Left ventricle myocardium inferior (tissue), 1 donor: ENCODE measurements at places on chromosomes 5 and 9.

- H3K36me3 ChIP-seq: no peaks in the 10 kb centered on the region
- H3K4me3 ChIP-seq: no peak overlapping the region
- H3K27ac ChIP-seq: no peak overlapping the region
- H3K27me3 ChIP-seq: peaks cover 8% of the 10 kb centered on the region
Measured at GRCh38 chr5:169647566-169647965, 10.5 kb downstream of the DOCK2 start.

DNA sequence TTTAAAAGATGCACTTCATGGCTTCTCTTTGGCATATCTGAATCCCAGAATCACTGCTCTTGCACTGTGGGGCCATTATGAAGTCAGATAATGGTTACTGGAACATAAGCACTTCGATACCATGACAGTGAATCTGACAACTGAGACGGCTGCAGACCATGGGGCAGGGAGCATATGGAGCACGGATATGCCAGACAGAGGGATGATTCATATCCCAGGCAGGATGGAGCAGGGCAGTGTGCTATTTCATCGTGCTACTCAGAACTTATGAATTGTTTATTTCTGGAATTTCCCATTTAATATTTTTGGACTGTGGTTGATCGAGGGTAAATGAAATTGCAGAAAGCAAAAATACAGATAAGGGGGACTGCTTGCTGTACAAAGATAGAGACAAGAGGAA, 145.0 kb downstream of the EGFLAM start:
- no peak for DNase-seq
- H3K36me3 ChIP-seq: no peaks in the 10 kb centered on the region
- no peaks in the 10 kb centered on the region for H3K4me1 ChIP-seq
- no peak overlapping the region for H3K4me3 ChIP-seq
- H3K27ac ChIP-seq: no peak overlapping the region

DNA sequence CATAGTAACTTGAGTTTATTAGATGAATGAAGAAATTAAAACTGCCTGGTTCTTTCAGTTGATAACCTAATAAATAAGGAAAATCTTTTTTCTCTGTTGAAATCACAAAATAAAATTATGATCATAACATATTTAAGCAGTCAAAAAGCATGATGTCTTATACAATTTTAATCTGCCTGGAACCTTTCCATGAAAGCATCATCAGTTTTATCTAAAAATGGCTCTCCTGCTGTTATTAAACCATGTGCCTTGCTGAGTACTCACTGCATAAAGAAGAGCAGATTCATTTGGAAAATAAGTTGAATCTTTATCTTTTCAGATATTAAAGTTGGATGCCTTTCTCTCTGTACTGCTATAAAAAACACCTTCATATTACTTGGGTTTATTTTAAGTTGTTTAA, 148.8 kb downstream of the SLC24A2 start:
- H3K4me3 ChIP-seq: no peak overlapping the region
- H3K4me1 ChIP-seq: no peaks in the 10 kb centered on the region
- no peak overlapping the region for H3K27ac ChIP-seq
- H3K36me3 ChIP-seq: no peaks in the 10 kb centered on the region

- no peak overlapping the region for H3K4me3 ChIP-seq
- H3K4me1 ChIP-seq: peaks cover 77% of the 10 kb centered on the region
- no peaks in the 10 kb centered on the region for H3K36me3 ChIP-seq
- peak overlapping the region; percentile 72 for H3K27ac ChIP-seq
Measured at GRCh38 chr9:33850267-33850629, 33.3 kb downstream of the UBE2R2 start.

- no peak overlapping the region for H3K27ac ChIP-seq
- no peaks in the 10 kb centered on the region for H3K27me3 ChIP-seq
- DNase-seq: no peak
- H3K36me3 ChIP-seq: no peaks in the 10 kb centered on the region
- no peak overlapping the region for H3K4me3 ChIP-seq
Measured at GRCh38 chr9:9412241-9412640, 1200.6 kb downstream of the PTPRD start.

GRCh38 chr9:89996116-89996515, 391.3 kb downstream of the GADD45G start:
- H3K4me1 ChIP-seq: peaks cover 51% of the 10 kb centered on the region
- H3K27ac ChIP-seq: peak overlapping the region; percentile 30
- DNase-seq: no peak
- H3K27me3 ChIP-seq: no peaks in the 10 kb centered on the region

GRCh38 chr5:56639476-56639875, 175.9 kb upstream of the MAP3K1 start:
- no peaks in the 10 kb centered on the region for H3K36me3 ChIP-seq
- no peaks in the 10 kb centered on the region for H3K27me3 ChIP-seq
- no peak overlapping the region for H3K27ac ChIP-seq
- H3K4me1 ChIP-seq: no peaks in the 10 kb centered on the region
- no peak for DNase-seq

DNA sequence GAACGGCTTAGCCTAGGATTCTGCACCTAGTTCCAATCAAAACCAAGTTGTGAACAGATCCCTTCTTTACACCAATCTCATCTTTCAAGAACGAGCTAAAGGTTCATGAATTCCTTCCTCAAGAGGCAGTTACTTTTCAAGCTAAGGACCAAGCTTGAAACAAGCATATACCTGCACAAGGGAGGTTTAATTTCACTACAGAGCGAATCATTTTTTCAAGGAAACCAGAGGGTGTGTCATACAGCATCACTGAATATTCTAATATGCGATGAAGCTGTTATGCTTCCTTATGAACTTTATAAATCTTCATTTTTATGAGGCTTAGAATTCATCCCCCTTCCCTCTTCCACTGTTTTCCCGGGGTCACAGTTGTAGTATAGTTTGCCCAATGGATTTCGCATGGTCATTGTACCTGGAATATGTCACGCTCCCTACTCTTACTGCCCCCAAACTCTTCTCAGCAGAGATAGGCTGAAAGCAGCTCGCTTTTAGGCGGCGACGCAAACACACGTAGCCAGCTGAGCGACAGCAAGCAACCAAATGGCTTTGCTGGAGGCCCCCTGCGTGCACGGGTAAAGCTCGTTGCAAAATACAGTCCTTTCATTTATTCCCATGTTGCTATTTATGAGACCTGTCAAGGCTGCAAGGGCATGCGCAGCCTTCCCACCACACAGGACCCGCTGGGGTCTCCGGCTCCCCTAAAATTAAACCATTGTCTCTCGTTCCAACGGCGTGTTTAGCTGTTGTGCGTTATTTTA, 832 bp downstream of the LMBRD2 start:
- H3K4me3 ChIP-seq: peak overlapping the region; percentile 97
- peaks cover 59% of the 10 kb centered on the region for H3K4me1 ChIP-seq
- no peaks in the 10 kb centered on the region for H3K27me3 ChIP-seq
- H3K27ac ChIP-seq: peak overlapping the region; percentile 90
- DNase-seq: no peak

GRCh38 chr5:5585751-5586341, 163.4 kb downstream of the ICE1 start:
- no peaks in the 10 kb centered on the region for H3K27me3 ChIP-seq
- no peak overlapping the region for H3K4me3 ChIP-seq
- no peaks in the 10 kb centered on the region for H3K4me1 ChIP-seq
- no peak for DNase-seq

GRCh38 chr9:89021154-89021803, 30.0 kb downstream of the S1PR3 start:
- H3K27me3 ChIP-seq: no peaks in the 10 kb centered on the region
- no peak for DNase-seq
- no peaks in the 10 kb centered on the region for H3K36me3 ChIP-seq
- no peak overlapping the region for H3K4me3 ChIP-seq
- H3K4me1 ChIP-seq: peaks cover 29% of the 10 kb centered on the region

DNA sequence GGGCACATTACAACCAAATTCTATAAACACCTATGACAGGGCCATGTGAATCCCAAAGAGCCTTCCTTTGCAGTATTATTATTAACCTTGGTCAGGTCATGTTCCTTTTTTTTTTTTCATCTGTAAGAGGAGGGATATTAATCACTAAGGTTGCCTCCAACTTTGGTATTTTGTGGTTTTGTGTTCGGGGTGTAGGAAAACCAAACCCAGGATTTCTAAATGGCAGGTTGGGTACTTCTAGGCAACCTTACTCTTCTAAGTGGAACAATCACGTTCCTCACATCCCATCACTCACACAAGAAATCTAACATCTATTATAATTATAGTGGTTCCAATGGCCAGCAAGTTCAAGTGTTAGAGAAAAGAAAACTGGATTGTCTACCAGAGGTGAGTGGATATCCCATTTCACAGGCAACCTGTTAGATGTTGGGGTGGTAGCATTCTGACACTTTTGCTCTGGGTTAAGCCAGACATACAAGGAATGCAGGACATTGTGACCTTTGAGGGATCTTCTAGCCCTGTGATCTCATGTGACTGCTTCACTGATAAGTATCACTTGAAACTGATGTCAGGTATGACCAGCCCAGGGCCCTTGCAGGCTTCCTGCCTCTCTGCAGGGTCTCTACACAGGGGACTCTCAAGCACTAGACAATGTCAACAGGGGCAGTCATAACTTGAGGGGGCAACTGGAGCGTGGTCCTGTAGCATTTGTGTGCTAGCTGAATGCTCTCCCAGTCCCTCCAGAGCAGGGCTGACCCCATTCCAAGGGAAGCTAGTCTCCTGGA, 126.2 kb upstream of the VLDLR start:
- H3K27ac ChIP-seq: peak overlapping the region; percentile 82
- no peak for DNase-seq
- H3K4me1 ChIP-seq: peaks cover 68% of the 10 kb centered on the region

GRCh38 chr9:21688108-21689102, 114.0 kb upstream of the MTAP start:
- no peak overlapping the region for H3K27ac ChIP-seq
- H3K4me1 ChIP-seq: no peaks in the 10 kb centered on the region
- H3K4me3 ChIP-seq: peak overlapping the region; percentile 2
- no peaks in the 10 kb centered on the region for H3K36me3 ChIP-seq
- H3K27me3 ChIP-seq: peaks cover 7% of the 10 kb centered on the region

DNA sequence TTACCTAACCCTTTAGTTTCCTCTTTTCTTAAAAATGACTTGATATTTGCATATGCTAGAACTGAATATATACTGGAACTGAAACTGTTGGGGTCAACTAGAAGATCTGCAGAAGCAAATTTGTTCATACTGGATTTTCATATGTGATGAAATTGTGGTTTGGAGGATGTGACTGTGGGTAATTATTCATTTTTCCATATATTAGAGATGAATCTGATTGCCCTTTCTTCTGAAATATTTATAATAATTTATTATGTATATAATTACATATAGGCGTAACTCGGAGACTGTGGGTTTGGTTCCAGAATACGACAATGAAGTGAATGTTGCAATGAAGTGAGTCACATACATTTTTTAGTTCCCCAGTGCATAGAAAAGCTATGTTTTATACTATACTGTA, 149.1 kb downstream of the ATP10B start:
- H3K4me3 ChIP-seq: no peak overlapping the region
- H3K4me1 ChIP-seq: no peaks in the 10 kb centered on the region
- DNase-seq: no peak

DNA sequence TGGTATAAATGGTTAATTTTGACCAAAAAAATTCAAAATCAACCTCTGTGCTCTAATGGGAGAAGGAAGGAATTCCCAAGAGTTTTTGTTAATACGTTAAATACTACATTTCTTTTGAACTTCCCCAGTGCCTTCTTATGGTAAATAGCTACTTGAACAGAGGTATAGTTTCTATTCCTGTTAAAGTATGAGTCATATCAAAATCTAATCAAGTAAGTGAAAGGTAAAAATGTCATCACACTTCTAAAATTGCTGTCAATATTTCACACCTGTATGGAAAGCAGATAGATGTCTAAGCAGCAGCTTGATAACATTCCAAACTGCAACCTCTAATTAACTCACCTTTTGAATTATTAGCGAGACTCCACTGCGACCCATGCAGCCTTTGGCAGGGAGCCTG, 214.1 kb upstream of the MEF2C start:
- H3K27ac ChIP-seq: no peak overlapping the region
- no peaks in the 10 kb centered on the region for H3K36me3 ChIP-seq

DNA sequence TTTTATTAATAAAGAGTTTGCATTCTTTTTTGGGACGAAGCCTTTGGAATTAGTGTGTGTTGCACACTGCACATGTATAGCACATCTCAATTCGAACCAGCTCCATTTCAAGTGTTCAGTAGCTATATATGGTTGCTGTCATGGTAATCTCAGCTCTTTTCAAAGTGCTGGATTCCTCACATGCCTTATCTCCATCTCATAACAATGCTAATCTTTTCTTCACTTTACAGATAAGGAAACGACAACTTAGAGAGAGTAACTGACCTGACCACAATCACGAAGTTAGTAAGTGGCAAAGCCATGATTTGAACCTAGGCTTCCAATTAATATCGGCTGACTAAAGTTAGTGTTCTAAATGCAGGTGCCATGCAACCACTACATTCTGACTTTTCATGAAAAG, 204.8 kb upstream of the RASEF start:
- no peaks in the 10 kb centered on the region for H3K27me3 ChIP-seq
- H3K27ac ChIP-seq: peak overlapping the region; percentile 89
- H3K4me3 ChIP-seq: no peak overlapping the region
- H3K36me3 ChIP-seq: no peaks in the 10 kb centered on the region
- peaks cover 76% of the 10 kb centered on the region for H3K4me1 ChIP-seq

GRCh38 chr9:75168270-75169178, 80.2 kb downstream of the OSTF1 start:
- DNase-seq: no peak
- no peak overlapping the region for H3K4me3 ChIP-seq
- H3K4me1 ChIP-seq: no peaks in the 10 kb centered on the region
- H3K27ac ChIP-seq: no peak overlapping the region
- peaks cover 63% of the 10 kb centered on the region for H3K36me3 ChIP-seq

DNA sequence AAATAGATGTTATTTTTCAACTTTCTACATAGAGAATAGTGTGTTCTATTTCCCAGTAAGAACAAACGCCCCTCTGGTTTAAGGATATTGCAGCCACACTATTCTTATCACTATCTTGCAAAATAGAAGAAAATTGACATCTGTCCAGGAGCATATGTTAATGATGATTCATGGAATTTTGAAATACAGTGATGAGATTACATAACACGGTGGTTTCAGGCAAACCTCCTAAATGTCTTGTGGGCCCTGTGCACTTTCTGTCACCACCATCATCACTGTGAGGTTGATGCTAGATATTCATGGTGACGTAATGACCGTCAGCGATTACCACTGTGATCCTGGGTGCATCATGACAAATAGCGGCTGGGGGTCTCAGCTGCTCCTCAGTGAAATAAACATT, 48.1 kb downstream of the CFAP90 start:
- H3K4me1 ChIP-seq: no peaks in the 10 kb centered on the region
- no peaks in the 10 kb centered on the region for H3K36me3 ChIP-seq
- peaks cover 49% of the 10 kb centered on the region for H3K27me3 ChIP-seq
- no peak overlapping the region for H3K27ac ChIP-seq
- DNase-seq: no peak

DNA sequence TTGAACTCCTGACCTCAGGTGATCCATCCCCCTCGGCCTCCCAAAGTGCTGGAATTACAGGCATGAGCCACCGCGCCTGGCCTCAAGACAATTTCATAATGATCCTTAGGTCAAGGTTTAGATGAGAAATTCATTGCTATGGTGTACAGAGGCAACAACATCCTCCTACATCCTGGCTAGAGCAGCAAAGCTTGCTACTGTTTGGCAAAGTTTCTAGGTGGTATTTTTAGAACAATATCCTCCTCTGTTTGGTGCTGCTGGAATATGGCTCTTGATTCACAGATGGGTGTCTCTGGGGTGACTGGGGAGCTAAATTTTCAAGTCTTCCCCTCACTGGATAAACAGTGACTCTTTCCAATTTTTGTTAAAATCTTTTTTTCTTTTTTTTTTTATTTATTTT, 30.6 kb downstream of the CRHBP start:
- H3K4me1 ChIP-seq: peaks cover 4% of the 10 kb centered on the region
- no peak overlapping the region for H3K4me3 ChIP-seq
- no peaks in the 10 kb centered on the region for H3K27me3 ChIP-seq
- DNase-seq: no peak
